Naive thymus-derived CD4-positive, alpha-beta T cell (primary cell): ENCODE measurements at places on chromosomes 7 and 10. TPM values are rescaled to one million over a fixed set of nuclear protein-coding genes. Genes with fewer than 3 reads are reported as not detected.

Gene PKD2L1
- total RNA-seq, result not detected

Gene HOGA1
- total RNA-seq, result not detected

Gene ELFN1
- total RNA-seq, result not detected

Gene APBB1IP
- total RNA-seq, result 88.0 TPM

DNA sequence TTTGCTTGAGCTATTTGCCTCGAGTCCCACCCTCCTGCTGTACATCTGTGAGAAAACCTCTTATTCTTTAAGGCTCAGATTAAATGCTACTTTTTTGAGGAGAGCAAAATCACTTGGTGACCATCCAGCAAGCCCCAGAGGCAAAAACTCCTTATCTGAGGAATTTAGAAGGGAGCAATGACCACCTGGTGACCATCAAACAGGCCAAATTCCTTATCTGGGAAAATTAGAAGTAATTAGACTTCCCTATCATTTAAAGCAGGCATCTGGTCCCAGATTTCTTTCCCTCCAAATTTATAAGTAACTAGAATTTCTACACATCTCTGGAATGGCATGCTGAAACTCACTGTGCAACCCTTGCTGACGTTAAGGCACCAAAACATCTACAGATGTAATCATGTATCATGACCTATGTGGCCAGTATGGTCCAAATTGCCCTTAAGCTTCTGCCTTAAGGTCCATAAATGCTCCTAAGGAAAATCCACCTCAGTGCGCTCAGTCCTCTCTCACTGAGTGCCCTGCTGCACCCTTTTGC, 40.9 kb upstream of the PDLIM1 start:
- DNase-seq, result no peak

DNA sequence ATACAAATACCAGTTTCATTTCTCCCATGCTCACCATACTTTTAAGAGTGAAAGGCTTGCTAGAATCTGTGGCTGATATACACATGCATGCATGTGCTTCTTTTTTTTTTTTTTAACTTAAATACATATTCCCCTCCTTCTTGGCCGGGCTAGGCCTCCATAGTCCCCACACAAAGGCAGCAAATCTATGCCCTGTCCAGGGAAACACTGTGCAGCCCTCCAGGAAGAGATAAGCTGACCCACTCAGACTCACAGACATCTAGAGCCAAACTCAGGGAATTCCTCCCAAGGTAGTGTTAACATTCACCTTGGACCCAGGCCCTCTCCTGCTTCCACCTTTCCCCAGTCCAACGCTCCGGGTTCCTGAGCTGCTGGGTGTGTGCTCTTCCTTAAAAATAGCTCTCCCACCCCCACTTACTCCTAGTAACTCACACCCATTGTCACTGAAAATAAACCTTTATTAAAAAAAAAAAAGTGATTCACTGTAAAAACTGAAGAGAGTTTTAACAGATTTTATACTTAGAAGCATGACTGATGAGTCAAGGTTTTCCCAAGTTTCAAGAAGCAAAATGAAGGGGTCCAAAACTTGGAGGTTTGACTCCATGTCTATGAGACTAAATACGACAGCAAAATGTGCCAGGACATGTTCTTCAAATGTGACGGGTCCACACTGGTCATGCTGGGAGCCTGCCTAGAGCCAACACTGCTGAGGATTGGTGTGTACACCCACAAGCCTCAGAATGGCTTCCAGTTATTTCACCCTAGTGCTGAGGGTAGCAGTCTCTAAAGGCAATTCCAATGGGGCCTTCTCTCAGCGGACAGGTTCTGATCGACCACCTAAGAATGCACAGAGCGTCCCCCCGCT, 159.5 kb downstream of the GLI3 start:
- DNase-seq, result no peak

DNA sequence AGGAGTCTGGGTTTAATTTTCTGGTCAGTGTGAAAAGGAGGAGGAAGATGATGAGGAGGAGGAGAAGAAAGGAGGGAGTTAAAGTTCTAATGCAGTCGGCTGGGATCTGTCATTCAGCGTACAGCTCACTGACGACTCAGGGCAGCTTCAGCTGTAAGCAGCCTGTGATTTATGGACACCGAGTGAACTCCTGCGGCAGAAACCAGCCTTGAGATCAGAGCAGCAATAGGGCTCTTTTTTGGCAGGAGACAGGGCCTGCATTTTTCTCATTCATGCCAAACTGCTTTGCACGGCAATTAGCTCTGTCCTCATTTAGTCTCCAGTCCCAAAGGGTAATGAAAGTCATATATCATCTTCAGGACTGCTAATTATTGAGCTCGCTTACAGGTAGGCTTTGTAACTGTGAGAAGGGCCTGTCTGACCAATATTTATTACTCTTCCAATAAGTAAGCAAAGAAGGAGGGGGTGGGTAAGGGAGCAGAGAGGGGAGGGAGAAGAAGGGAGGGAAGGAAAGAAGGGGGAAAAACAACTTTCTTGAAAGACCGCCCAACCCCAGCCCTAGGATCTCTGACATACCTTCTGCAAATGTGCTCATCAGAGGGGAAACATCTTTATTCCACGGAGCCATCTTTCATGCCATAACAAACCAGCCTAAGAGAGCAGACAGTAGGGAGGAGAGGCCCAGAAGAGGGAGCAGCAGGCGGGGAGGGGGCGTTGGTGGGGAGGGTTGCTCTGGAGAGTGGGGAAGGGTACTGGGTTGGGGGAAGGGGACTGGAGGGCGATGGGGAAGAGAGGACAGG, 48.1 kb upstream of the COMTD1 start:
- DNase-seq, result no peak

DNA sequence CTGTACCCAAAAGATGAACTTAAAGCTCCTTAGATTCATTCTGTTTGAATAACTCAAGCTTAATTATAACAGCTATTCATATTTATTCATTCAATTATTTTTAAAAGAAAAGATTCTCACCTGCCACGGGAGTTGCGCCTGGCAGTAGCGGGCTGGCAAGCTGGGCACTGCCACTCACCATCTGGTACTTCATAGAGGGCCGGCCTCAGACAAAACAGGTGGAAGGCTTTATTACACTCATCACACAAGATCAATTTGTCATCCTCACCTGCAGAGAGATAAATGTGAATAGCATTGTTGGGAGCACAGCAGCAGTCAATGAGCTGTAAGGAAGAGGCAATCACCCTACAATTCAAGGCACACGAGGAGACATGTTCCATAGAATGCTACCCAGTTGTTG, 15.8 kb downstream of the FZD9 start:
- no peak for DNase-seq

GRCh38 chr10:102455893-102456471, 4.6 kb upstream of the C10orf95 start:
- DNase-seq, result no peak

DNA sequence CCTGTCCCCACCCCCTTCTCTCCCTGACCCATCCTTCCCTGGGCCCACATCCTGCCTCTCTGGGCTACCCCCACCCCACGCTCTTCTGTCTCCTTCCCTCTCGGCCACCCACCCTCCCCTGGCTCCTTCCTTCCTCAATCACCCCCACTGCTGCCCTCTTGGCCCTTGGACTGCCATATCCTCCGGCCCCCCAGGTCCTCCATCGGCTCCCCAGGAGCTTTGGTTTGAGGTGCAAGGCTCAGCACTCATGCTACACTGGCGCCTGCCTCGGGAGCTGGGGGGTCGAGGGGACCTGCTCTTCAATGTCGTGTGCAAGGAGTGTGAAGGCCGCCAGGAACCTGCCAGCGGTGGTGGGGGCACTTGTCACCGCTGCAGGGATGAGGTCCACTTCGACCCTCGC, 10.9 kb downstream of the EPHB6 start:
- no peak for DNase-seq

DNA sequence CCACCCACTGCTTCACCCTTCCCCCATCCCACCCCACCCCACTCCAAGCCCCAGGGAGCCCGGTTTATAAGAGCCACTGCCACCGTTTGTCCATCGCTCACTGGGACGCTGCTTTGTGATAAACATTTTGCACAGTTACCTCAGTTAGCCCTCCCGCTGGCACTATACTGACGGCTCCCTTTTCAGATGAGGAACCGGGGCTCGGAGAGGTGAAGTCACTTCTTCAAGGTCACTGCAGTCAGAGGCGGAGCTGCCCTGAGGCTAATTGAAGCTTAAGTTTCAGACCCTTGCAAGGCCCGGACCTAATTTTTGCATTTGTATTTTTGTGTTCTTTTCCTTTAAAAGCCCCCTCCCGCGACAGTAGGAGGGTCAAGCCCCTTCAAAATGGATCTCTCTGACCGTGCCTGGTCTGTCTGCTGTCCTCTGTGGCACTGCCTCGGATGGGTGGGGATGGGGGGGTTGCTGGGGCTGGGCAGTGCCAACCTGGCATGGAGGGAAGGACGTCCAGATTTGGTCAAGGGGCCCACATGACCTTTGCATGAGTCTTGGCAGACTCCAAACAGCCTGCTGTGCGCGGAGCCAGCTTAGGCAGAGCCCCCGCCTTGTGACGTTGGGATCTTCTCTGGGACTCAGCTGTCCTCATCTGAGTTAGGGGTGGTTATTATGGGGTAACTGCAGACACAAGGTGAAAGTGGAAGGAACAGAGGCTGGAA, 17.7 kb upstream of the NODAL start:
- no peak for DNase-seq

DNA sequence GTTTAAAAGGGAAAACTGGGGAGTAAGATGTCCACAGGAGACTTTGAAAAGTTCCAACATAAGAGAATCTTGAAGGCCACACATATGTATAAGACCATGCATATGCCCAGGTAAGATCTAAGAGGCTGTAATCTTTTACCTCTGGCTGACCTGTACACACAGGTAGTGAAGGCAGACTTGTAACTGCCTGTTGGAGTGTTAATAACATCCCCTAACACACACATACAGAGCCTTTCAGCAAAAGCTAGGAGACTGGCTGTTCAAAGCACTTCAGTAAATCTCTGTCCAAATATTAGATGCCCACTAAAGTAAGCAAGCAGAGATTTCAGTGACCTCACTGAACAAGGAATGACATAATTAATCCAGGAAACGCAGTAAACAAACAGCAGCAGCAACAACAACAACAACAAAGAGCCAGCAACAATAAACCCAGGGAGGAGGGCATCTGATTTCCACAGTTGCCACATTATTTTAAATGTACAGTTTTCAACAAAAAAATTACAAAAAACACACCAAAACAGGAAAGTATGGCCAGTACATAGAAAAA, 15.0 kb downstream of the CYP51A1 start:
- no peak for DNase-seq

- DNase-seq, result no peak
Observed at GRCh38 chr7:111067251-111067650, 23.7 kb upstream of the LRRN3 start.

DNA sequence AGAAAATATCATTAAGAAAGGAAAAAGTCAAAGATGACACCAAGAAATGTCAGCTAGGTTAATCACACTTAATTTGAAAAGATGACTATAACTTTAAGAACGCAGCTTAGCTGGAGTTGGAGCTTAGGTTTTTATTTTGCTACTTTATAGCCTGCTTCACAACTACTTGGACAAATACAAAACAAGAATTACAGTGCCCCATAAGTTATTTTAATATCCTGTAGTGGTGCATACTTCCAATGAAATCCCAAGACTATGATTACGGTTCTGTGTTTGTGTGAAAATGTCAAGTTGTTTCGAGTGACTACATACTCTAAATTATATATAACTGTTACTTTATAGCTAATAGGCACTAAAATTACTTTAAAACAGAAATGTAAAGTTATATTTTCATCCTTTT, 244.6 kb upstream of the MGMT start:
- DNase-seq, result no peak

DNA sequence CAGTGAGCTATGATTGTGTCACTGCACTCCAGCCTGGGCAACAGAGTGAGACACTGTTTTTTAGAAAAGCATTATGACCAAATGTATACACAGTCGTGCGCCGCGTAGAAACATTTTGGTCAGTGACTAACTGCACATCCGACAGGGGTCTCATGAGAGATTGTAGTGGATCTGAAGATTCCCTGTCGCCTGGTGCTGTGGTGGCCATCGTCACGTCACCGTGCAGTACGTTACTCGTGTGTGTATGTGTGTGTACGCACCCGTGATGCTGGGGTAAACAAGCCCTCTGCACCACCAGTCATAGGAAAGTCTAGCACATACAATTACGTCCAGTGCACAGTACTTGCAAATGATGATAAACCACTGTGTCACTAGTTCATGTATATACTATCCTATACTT, 109.4 kb downstream of the ELFN1 start:
- no peak for DNase-seq

DNA sequence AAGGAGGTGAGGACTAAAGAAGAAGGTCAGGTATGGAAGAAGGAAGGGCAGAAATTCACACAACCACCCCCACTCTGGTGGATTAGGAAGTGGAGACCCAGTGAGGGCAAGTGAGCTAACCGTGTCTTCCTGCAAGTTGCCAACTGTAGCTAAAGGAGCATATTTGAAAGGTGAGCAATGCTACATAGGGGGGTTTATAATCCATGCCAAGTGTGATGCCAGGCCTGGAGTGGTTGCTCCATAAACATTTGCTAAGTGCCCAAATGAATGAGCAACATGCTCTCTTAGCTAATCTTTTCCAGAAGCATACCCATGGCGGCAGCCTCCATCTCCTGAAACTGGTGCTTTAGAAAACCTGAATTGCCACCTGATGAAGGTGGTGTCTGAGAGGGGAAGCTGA, 121.6 kb downstream of the LRRC18 start:
- no peak for DNase-seq
